ENCODE measurements at places on chromosomes 5 and 9.

DNA sequence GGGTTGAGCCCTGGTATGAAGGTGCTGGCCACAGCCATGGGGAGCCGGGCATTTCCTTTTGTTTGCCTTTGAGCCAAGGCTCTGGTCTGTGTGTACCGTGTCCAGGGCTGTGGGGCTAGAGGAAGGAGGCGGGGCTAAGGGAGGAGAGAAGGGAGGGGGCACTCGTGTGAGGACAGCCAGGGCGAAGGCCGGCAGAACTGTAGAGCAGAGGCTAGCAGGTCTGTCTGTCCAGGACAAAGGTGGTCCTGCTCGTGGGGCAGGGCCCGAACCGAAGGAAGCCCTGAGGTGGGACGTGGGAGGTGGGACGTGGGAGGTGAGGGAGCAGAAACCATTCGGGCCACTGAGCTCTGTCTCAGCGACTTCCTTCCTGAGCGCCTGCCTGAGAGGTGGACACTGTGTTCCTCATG lies 41.3 kb upstream of the TESK1 start:
- peak; percentile 62 for DNase-seq

DNA sequence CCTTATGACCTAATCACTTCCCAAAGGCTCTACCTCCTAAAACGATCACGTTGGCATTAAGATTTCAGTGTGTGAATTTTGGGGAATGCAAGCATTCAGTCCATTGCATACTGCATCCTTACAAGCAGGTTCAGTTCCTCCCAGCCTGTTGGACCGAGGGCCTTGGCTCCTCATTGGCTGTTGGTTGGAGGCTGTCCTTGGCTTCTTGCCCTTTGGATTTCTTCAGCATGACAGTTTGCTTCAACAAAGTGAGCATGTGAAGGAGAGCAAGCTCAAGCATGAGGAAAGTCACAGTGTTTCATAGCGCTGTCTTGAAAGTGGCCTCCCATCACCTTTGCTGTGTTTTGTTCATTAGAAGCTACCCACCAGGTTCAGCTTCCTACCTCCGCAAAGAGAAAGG lies 109.5 kb downstream of the GADD45G start:
- no peak for DNase-seq

- DNase-seq: no peak
Measured at GRCh38 chr5:103532086-103532734, 30.4 kb downstream of the NUDT12 start.

- DNase-seq: no peak
Measured at GRCh38 chr5:126103050-126103449, 320.2 kb upstream of the GRAMD2B start.

GRCh38 chr5:55920784-55921183 lies 69.6 kb downstream of the IL31RA start:
- no peak for DNase-seq

Measured in right kidney (tissue), 9 donors.